ENCODE measurements at places on chromosomes 12 and 14. TPM values are rescaled to one million over a fixed set of nuclear protein-coding genes. Genes with fewer than 3 reads are reported as not detected.

Gene GPR135
- total RNA-seq: 6.4 TPM

Gene MRPL51
- total RNA-seq: 97.4 TPM

Gene PPFIA2
- total RNA-seq: not detected

Gene RPGRIP1
- not detected for total RNA-seq

Gene CARMIL3
- total RNA-seq: 0.05 TPM

Gene TWF1
- total RNA-seq: 207 TPM

Gene ARHGDIB
- 7.1 TPM for total RNA-seq

Gene KERA
- total RNA-seq: not detected

Gene FAM90A1
- total RNA-seq: 0.09 TPM

Gene ZNF385A
- total RNA-seq: 2.6 TPM

Gene CLEC14A
- total RNA-seq: 1.2 TPM

Gene SERPINA1
- total RNA-seq: 0.30 TPM

Gene EPYC
- total RNA-seq: not detected

Gene KLRC2
- total RNA-seq: not detected

Gene FOXG1
- total RNA-seq: under 0.01 TPM

Gene SERPINA10
- total RNA-seq: not detected

Gene MFAP5
- 57.4 TPM for total RNA-seq

Gene DIO3
- not detected for total RNA-seq

Gene SERPINA12
- total RNA-seq: not detected

Gene PMCH
- total RNA-seq: not detected

Gene CACNB3
- 9.2 TPM for total RNA-seq

Gene PIK3C2G
- not detected for total RNA-seq

Gene VPS29
- 46.8 TPM for total RNA-seq

Gene AMN
- total RNA-seq: 0.30 TPM

Gene RPL6
- total RNA-seq: 1,132 TPM

Gene ETNK1
- 46.1 TPM for total RNA-seq

Gene CHGA
- total RNA-seq: not detected

Gene LYSET
- total RNA-seq: 14.0 TPM

Gene GUCY2C
- total RNA-seq: not detected

Data from smooth muscle cell of the umbilical artery (primary cell).